ENCODE measurements at places on chromosomes 16 and 17.

DNA sequence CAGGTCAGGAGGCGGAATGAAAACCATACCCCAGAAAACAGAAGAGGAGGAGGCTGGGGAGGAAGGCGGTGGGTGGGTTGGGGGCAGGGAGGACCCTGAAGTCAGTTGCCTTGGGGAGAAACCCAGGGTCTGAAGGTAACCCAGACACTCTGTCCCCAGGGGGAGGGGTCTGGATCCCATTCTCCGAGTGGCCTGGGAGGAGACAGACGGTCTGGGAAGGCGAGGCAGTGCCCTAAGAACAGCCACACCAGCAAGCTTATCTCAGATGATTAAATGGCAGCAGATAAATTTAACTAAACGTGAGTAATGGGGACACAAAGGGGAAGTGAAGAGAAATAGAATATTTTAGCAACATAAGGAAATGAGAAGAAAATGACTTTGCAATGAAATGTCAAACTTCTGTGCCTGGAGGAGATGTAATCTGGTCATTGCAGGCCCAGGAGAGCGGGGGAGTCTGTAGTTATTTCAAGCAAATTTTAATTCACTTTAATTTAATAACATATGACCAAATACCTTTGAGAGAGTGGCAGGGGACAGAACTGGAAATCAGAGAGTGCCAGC is 21.4 kb upstream of the ZFP90 start:
- DNase-seq, result no peak

DNA sequence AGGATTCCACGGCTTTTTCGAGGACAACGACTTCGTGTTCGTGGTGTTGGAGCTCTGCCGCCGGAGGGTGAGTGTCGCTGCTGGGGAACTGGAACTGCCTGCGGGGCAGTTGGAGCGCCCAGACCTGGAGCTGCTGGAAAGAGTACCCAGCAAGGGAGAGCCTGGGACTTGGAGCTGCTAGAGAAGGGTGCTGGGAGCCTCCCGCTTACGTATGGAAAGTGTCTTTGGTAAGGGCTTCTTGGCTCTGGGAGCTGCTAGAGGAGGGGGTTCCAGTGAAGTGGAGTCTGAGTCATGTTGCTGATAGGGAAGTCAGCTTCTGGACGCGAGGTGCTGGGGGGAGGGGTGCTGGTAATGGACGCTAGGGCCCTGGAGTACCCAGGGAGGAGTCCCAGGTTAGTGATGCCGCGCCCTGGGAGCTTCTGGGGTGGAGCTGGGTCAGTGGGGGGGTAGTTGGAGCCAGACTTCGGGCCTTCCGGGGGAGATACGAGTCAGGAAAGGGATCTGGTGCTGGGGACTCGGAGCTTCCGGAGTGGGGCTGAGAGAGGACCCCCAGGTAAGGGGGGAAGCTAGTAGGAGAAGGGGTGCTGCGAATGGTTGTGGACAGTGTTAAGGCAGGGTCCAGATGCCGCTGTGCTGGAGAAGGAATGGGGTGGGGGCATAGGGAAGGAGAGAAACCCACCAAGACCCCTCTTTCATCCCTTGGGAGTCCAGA is 741 bp downstream of the PLK1 start:
- no peak for DNase-seq

- DNase-seq, result no peak
Observed at GRCh38 chr16:83776944-83777343, 30.8 kb upstream of the HSBP1 start.

- DNase-seq, result no peak
Observed at GRCh38 chr16:57445510-57445909, 1.7 kb downstream of the CIAPIN1 start.

DNA sequence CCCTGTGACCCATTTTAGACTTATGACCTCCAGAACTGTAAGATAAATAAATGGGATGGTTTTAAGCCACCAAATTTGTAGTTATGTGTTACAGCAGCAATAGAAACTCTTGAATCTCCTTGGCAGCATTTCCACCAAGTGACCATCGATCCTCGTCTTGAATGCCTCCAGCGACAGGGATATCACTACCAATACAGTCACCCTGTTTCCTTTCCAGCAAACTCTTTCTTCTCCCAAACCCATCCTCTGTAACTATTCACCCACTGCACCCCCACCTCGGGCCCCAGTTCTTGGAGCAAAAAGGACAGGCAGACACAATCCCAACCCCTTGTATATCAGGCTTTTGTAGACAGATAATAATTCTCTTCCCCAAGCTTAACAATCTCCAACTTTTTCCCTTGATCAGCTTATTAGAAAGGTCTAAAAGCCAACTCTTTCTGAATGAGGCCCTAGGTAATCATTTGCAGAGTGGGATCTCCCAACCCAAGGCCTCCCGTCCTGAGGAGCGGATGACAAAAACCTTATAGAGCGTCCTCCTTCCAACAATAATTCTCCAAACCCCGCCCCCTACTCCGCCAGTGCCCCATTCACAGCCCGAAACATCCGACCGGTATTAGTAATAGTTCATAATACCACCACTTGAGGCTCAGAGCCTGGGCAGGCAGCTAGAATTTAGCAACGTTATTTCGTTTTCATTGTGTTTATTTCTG is 14.7 kb upstream of the PLLP start:
- DNase-seq, result no peak

DNA sequence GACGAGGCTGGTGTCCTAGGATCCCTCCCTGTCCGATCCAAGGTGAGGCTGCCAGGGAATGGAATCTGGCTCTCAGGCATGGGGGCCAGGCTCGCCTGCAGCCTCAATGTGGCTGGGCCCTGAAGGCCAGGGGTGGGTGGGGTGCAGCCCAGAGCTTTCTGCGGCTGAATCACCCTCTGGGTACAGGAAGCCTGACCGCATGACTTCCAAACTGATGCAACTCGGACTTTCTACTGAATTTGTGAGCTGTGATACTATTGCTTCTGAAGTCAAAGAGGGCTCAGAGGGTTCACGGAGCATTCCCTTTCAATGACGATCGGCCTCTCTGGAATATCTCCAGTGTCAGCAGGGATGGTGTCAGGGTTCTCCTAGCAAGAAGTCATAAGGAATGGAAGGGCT is 123.7 kb downstream of the METRNL start:
- DNase-seq, result peak; percentile 21

DNA sequence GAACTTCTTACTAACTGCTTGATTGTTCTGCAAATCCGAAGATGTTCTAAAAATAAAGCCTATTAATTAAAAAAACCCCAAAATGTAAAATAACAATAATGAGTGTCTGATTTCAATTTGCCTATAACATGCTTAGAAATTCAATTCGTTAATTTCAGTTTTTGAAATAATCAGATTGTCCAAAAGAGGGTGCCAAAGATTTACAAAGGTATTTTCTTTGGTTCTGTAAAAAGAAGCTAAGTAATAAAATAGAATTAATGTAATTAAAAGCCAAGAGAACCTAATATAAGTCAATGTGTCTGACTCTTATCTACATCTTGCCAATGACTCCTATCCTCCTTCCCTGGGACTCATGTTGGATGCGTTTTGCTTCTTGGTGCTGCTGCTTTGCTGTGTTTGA is 75.0 kb upstream of the CPHXL start:
- DNase-seq, result no peak

DNA sequence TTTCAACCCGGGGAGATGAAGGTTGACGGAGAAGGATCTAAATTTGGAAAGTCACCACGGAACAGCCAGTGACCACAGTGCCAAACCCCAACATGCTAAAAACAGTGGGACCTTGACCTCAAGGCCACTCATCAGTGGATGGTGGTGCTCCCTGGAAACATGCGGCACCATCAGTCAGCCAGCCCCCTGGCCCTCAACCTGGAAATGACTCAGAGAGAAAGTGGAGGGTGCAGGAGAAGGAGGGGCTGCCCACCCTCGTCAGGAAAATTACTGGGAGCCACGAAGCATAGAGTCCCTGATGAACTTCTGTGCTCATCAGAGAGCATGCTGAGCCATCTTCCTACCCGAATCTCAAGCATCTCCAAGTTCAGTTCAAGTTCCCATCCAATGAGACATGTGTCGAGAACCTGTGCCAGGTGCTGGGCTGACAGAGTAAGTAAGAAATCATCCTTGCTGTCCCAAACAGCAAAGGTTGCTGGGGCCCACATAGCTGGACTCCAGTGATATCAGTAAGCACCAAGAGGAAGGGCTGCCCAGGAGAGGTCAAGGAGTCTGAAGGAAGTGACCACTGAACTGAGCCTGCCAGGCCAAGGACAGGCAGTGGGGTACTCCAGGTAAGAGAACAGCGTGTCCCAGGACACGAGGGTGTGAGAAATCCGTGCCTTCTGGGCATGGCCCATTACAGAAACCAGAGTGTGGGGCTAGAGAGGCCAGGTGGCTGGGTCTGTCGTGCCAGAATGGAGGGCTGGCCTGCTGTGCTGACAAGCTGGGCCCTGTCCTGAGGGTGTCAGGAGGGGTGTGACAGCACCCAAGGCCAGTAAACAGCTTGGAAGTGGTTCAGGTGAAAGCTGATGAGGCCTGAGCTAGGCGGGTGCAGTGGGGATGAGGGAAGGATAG is 5.2 kb downstream of the PECAM1 start:
- peak; percentile 42 for DNase-seq

- no peak for DNase-seq
Observed at GRCh38 chr17:73030501-73030921, 62.0 kb downstream of the SLC39A11 start.

GRCh38 chr16:82881516-82881915 is 254.7 kb downstream of the CDH13 start:
- DNase-seq, result no peak

DNA sequence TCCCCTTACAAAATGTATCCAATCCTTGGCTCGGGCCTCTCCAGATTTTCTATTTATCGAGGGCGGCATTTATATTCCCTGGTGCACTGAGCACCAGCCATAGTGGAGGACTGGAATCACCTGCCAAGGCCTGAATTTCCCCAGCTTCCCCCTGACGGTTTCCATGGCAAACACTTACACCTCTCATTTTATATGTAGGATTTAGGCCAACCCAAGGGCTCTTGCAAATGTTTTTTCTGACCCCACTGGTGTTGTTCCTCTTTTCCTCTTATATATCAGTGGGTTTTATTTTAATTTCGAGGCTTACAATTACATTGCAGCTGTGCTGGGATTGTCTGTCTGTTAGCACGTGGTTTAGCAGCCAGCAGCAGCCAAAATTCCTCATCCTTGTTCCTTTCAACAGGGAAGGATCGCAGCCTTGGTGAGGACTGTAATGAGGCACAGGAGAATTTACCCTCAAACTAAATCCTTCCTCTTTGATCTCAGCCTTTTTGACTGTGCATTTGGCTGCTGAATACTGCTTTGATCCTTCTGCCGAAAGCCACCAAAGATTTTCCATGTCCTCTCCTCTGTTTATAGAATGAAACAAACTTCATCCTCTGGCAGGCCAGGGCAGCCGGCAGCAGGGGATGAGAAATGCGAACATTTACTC is 26.5 kb upstream of the CES5A start:
- no peak for DNase-seq

- peak; percentile 80 for DNase-seq
Observed at GRCh38 chr17:76681222-76682137, 29.3 kb downstream of the MXRA7 start.

- DNase-seq, result no peak
Observed at GRCh38 chr16:73503093-73503492, 455.2 kb upstream of the ZFHX3 start.

GRCh38 chr16:5487728-5488127 is 390.1 kb upstream of the EEF2KMT start:
- DNase-seq, result no peak

GRCh38 chr16:56734429-56734828 is 4.5 kb downstream of the NUP93 start:
- no peak for DNase-seq

GRCh38 chr16:22250522-22250921 is 44.4 kb downstream of the EEF2K start:
- no peak for DNase-seq

GRCh38 chr16:11224894-11225676 is 30.9 kb downstream of the SOCS1 start:
- peak; percentile 89 for DNase-seq

DNA sequence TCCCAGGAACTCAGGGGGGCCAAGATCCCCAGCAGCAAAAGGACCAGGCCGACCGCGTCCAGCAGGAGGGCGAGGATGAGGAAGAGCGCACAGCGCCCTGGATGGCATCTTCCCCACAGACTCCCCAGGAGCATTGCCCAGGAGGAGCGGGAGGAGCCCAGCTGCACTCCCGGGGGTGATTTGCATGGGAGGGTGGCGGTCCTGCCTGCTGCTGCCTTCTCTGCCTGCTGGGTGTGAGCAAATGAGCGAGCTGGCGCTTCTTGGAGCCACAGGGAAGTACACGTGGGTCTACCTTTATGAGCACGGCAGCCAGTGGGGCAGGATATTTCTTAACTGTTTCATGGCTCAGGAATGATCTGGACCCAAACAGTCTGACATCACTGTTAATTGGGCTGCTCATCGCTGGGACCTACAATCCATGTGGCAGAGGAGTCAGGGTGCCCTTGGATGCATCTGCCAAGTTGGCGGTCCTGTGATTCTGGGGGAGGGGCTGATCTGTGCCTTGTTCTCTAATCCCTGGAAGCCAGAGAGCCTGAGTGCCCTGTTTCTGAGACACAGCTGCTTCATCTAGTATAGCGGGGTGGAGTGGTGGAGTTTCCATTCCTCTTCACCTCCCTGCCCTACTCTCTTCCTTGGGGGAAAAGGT is at the start of gene TMEM238L:
TSS of gene TMEM238L (minus strand) at position 270 of the 646 bp plus-strand sequence. CDS start at position 134, 136 bp downstream.
- DNase-seq, result no peak

DNA sequence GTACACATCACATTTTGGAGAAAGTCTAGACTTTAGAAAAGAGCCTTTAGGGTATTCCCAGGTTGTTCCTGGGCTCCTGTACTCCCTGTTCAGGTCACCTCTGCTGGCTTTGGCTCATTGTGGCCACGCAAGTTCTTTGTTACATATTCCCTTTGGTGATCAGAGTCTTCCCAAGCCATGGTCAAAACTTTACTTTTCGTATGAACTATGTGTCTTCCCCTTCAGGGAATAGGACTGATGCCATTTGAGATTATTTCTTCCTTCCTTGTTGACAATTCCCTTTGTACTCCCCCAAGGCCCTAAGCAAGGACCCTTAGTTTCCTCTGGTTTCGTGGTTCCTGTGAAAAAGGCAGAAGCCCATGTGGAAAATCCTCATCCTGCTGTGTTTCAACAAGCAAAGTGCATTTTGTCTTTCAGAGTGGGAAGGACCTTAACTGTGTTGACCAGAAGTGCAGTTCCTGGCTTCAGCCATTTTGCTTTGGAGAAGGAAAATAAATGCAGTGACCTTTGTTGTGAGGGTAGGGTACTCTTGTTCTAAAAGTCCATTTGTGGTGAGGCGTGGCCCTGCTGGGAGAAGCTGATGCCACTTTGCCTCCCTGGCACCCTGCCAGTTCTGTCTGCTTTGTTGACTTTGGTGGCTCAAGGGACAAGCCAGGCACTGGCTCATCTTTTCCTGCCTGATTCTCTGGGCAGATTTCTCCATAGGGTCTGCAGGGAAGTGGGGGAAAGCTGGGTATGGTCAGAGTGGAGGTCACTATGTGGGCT is 55.1 kb downstream of the ZNRF1 start:
- DNase-seq, result no peak

DNA sequence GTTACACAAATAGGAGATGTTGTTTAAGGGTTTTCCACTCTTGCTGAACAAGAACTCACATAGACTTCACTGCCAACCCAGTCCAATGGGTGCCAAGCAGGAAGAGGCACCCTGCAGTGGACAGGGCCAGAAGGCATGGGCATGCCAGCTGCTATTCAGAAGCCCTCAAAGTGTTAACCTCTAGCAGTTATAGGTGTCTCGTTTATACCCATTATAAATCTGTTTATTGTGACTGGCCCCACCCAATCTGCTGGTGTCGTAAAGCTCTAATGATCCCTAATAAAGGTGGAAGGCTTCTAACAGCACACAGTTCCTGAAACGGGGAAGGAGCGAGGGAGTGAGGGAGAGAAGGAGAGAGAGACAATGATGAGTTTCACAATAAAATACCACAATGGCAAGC is 23.9 kb downstream of the HNF1B start:
- no peak for DNase-seq

- peak; percentile 12 for DNase-seq
Observed at GRCh38 chr16:1244881-1245280, 4.4 kb downstream of the TPSAB1 start.

- peak; percentile 13 for DNase-seq
Observed at GRCh38 chr17:7951143-7951792, 19.3 kb downstream of the CNTROB start.

Measured in CD4-positive, alpha-beta T cell treated with Interleukin-17A for 1 hour (primary cell).